OCI-M1 (cell line): ENCODE measurements at places on chromosomes 11 and 22.

DNA sequence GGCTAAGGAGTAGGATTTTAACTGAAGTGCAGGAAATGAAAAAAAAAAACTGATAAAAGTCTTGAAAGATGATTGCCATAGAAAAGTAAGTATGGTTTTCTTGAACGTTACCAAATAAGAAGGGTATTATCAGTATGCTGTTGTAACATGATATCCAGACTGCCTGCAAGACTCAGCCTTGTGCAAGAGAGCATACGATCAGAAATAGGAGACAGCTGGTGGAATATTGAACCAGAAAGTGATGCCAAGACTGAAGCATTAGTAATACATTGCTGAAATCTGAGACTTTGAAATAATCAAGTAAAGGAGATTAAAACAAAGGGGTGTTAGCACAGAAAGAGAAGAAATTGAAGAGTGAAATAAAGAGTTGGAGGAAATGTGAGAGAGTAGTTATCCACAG lies 452.7 kb upstream of the CNTN5 start:
- peak; percentile 66 for DNase-seq

DNA sequence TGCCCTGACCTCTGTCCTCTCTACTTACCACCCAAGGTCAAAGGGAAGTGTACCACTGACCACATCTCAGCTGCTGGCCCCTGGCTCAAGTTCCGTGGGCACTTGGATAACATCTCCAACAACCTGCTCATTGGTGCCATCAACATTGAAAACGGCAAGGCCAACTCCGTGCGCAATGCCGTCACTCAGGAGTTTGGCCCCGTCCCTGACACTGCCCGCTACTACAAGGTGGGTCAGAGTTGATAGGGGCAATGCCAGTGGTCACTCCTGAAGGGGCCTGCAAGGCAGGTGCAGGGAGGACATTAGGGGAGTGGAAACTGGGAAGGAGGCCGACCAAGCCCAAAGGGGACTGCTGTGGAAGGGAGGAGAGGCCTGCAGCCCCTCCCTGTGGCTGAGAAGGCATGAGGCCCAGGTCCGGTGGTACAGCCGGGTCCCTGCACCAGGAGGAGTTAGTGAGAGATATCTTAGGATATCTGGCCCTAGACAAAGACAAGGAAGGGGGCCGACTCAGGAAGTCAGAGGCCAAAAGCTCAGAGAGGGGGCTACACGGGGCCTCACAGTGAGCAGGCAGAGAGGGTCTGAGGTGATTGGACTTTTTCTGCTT lies 17.9 kb downstream of the POLR3H start:
- no peak for DNase-seq

DNA sequence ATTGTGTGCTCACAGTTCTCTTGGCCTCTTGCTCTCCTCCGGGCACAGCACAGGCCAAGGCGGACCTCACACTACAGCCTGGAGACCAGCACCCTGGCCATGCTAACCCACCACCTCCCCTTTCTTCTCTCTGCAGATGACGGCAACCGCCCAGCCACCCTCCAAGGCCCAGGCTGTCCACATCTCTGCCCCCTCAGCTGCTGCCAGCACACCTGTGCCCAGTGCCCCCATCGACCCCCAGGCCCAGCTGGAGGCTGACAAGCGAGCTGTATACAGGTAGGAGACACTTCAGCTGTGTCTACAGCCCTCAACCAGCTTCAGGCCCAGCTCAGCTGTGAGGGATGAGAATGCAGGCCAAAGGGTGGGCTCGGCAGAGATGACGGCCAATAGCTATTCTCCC lies 128.4 kb downstream of the FEZ1 start:
- DNase-seq = no peak

DNA sequence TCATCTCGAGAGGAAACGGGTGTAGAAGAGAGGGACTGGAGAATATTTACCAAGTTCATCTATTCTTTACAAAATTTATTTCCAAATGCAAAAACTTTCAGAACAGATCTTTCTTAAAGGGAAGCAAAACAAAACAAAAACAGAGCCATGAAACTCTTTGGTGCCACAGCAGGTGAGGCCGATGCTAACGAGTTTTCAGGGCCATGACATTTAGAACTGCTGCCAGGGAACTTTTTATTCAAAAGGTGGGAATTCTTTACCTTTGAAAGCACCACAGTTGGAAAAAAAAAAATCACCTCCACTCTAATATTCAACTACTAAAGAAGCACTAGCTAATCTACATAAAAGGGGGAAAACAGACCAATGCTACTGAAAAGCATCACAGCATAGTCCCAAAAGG lies 230.1 kb downstream of the DCDC1 start:
- DNase-seq = no peak

GRCh38 chr11:13216019-13216710 lies 61.4 kb upstream of the BMAL1 start:
- peak; percentile 64 for DNase-seq

GRCh38 chr11:1126935-1127663 lies 30.7 kb upstream of the MUC5AC start:
- DNase-seq = no peak

DNA sequence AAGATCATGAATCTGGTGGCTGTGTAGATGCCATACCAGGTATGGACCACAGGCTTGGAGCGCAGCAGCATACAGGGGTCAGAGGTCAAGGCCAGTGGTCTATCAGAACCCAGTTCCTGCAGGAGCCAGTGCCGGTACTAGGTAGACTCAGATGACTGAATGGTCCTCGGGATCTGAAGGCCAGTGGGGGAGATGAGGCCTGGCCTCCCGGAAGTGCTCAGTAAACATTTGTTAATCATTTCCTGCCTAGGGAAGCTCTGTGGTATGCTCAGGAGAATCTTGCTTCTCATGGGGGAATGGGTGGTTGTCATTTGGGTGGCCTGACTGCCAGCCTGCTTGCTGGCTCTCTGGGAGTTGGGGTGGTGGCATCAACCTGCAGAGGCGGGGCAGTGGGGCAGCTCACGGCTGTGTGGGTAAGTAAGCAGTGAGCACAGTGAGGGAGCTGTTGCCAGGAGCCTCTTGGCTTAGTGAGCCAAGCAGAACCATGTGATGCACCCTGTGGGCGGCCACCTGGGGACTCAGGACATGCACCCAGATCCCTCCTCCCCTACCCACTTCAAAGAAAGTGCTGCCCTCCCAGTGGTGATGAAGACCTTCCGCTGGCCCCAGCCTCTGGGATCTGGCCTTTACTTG lies 33.0 kb downstream of the PTPRJ start:
- no peak for DNase-seq

DNA sequence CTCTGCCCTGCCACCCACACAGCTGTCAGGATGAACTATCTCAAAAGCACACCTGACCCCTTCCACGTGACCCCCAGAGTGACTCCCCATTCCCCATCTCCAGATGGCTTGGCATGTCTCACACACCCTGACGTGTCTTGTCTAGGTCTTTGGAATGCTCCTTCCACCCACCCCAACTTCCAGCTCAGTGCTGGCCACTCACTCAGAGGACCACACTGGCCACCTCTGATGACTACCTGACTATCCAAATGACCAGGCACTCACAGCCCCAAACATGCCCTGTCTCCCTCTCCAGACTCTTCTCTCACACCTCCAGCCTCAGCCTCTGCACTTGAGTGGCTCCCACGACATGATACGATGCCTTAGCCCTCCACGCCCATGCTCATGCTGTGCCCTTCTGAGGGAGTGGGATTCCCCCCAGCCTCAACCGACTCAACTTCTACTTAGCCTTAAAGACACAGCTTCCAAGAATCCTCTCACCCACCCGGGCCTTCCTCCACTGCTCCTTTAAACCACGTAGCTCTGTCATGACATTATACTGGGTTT lies 259.4 kb downstream of the BUD13 start:
- DNase-seq = no peak

GRCh38 chr11:120919045-120919444 lies 104.9 kb upstream of the TBCEL start:
- no peak for DNase-seq

DNA sequence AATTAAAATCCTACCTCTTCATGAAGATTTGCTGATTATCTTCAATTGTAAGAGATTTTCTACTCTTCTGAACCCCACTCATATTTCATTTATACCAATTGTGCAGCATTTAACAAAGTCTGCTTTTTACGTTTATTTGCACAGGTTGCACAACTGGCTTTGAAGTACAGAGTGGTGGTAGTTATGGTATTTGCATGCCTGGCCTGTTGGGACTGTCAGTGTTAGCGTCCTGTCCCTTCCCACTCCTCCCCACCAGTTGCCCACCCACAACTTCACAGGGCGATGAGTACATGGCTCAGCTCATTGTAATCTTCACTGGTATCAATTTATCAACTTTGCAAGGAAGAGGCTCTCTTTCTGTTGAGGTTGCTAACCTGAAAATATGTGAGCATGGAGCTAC lies 372.3 kb downstream of the AASDHPPT start:
- DNase-seq = no peak

GRCh38 chr11:37811349-37811748 lies 1213.3 kb upstream of the RAG2 start:
- DNase-seq = no peak

GRCh38 chr11:927871-928270 lies 2.2 kb downstream of the AP2A2 start:
- no peak for DNase-seq

DNA sequence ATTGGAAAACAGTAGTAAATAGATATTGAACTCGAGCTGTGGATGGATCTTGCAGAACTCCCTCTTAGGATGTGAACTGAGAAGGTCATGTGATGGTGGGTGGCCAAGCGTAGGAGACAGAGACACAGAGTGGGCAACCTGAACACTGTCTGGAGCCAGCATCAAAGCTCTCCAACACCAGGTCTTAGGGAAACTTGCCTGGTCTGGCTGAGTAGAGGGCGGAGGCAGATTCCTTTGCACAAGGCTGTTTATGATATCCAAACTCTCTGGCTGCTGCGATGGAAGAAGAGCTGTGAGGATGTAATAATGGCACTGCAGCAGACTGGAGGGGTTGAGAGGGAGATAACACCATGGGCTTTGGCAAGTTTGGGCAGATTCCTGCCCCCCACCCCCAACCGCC lies 10.1 kb downstream of the NAV2 start:
- DNase-seq = no peak

DNA sequence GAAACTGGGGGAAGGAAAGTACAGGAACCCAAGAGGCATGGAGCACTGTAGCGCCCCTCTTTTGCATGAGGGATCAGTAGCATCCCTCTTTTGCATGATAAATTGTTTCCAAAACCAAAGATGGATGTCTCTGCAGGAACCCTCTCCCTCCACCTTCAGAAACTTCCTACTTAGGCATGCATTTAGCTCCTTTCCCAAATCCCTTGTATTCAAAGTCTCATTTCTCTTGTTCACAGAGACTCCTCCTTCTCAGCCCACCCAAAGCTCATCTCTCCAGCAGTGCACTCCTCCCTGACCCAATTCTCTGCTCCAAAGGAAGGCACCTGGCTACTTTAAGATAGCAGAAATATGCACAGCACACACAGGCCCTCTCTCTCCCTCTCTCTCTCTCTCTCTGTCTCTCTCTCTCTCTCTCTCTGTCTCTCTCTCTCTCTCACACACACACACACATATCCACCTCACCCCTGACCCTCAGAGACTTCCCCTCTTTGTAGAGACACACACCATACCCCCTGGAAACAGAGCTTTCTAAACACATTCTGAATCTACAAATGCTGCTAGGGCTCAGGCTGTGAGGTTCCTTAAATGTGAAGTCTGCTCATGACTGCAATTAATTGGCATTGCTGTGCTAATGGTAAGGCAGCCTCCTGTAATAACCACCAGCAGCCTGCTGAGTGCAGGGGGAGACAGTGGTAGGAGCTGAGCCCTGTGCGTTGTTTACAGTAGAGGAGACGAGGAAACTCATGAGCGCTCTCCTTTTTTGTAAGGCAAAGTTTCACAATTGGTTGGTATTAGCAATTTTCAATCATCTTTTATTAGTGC lies 519.6 kb downstream of the NTM start:
- no peak for DNase-seq

DNA sequence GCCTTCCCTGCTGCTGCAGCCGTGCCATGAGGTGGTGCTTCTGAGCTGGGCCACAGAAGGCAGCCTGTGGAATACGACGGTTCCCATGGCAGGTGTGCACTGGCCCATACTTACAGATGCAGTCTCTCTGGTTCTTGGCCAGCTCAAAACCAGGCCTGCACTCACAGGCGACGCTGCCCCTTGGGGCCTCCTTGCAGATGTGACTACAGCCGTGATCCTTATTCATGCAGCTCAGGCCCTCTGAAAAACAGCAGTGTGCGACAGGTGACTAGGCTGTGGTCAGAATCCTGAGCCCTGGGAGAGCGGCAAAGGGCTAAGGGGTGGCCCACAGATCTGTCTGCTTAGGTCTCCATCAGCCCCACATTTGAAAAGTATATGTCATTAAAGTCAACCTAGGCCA lies 22.1 kb downstream of the SCUBE2 start:
- no peak for DNase-seq

DNA sequence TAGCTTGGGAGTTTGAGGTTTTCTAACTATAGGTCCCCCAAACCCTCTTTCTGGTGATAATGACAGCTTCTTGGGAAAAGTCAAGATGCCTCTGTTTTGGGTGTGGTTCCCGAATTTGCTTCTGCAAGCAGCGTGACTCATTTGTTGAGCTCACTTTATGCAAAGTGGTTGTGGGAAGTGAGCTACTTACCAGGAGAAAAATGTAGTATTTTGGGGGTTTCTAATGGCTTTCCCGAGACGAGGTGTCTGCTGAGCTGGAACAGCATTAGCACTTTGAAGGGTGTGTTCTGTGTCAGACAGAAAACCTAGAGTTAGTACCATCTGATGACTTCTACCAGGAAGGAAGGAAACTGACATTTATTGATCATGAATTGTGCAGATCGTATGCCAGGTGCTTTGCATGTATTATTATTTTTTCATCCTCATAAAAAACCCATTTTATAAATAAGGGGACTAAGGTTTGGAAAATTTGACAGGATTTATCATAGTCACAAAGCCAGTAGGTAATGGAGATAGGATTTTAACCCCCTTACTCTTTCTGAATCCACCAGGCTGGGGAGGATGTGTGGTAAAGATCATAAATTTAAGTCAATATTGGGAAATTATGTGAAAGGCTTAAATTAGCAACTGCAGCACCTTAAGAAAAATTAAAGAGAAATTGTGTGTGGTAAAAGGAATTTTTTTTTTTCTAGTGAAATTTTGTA lies 108.8 kb upstream of the CD44 start:
- peak; percentile 57 for DNase-seq

DNA sequence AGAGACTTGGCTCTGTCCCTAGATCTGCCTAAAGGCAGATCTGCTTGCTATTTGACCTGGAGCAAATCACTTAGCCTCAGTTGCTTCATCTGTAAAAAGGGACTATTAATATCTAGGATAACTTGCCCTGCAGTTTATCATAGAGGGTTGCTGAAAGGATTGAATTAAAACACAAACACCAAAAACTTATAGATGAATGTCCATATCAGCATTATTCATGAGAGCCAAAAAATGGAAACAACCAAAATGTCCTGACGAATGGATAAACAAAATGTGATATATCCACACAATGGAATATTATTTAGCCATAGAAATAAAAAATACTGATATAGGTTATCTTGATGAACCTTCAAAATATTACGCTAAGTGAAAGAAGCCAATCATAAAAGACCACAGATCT lies 67.2 kb downstream of the USP35 start:
- DNase-seq = no peak

GRCh38 chr11:46668480-46669085 lies 31.8 kb downstream of the ARHGAP1 start:
- DNase-seq = no peak

GRCh38 chr11:12005061-12005460 lies 3.4 kb downstream of the DKK3 start:
- DNase-seq = no peak

GRCh38 chr11:33325451-33325850 lies 68.3 kb downstream of the HIPK3 start:
- DNase-seq = no peak
